ENCODE measurements at places on chromosomes 3 and 15.

DNA sequence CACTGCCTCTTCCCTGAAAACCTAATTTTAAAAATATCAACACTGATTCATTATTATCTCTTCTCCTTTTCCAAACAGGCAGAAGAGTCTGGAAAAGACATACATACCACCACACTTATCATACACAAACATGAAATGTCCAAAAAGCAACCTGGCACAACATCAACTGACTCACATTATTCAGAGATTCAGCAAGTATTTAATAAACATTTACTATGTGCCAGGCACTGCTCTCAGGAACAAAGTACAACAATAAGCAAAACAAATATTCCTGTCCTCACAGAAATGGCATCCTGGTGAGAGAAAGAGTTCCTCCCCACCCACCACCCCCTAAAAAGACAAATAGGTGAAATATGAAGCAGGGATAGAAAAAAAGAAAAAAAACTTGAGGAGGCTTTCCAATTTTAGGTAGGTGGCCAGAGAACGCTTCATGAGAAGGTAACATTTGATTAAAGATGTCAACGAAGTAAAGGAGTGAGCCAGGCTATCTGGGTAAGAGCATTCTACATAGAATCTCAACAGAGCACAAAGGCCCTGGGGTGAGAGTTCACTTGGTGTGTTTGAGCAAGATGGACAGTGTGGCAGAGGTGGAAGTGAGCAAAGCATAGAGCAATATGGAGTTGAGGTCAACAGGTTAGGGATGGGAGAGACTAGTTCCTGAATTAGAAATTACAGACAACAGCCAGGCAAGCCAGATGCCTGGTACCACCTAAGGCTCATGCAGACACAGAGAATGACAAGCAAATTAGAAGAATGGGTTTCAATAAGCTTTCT, 141.7 kb downstream of the OSBPL10 start:
- DNase-seq: no peak

- no peak for DNase-seq
These were observed 177.7 kb upstream of the MCTP2 start for GRCh38 chr15:94053626-94054025.

GRCh38 chr3:145159640-145160039, 1001.3 kb downstream of the PLOD2 start:
- no peak for DNase-seq

DNA sequence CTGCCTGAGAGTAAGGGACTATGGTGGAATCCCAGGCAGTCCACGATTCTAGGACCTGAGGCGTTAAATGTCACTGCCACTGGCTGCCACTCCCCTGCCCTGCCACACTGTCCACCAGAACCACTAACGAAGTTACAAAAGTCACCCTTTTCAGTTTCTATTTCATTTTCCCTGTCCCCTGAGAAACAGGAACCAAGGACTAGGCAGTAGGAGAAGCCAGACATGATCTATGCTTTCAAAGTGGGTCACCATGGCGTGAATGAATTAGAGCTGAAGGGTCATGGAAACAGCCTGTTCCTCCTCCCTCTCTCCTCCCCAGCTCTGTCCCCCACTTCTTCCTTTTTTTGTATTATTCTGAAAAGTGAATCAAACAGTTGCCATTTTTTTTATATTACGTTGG, 9.1 kb upstream of the ADPRH start:
- no peak for DNase-seq

DNA sequence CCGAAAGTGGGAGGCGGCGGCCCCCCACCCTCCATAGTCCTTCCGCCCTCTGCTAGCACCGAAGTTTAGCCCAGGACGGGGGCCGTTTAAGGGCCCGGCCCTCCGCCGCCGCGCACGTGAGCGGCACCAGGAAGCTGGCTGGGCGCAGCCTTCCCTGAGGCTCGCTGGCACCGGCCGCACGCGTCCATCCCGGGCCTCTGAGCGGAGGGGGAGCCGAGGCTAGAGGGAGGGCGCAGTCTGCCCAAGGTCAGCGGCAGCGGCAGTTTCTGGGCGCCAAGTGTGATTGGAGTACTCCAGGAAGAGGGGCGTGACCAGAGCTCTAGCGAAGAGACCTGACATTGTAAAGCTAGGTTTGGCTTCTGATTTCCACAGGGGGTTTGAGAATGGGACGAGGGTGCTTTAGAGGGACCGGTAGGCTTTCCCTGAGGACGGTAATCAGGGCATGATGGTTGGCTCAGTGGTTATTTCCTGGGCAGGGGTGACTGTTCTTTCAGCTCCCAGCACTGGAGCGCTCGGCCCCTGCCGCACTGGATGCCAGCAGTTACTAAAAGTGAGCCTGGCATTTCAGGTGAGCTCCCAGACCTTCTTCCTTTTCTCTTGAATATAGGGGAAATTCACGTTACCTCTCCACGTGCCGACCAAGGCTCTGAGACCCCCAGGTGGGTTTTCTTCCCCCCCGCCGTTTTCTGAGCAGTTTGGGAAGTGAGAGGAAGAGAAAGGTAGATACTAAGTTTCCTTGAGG, 853 bp downstream of the TEX264 start:
- DNase-seq: peak; percentile 54
